ENCODE measurements at places on chromosomes 4 and X. TPM values are rescaled to one million over a fixed set of nuclear protein-coding genes. Genes with fewer than 3 reads are reported as not detected.

The MSANTD1 gene
- total RNA-seq, result 0.62 TPM

The CD99L2 gene
- 10.9 TPM for total RNA-seq

The XAGE2 gene
- total RNA-seq, result not detected

The MAGEB1 gene
- not detected for total RNA-seq

The CTAG2 gene
- not detected for total RNA-seq

The GLOD5 gene
- total RNA-seq, result not detected

The GPRASP1 gene
- total RNA-seq, result 0.96 TPM

The EGF gene
- not detected for total RNA-seq

The CLIC2 gene
- 0.17 TPM for total RNA-seq

The PCDH18 gene
- not detected for total RNA-seq

The JAKMIP1 gene
- total RNA-seq, result 11.3 TPM

The RBM47 gene
- total RNA-seq, result 13.0 TPM

The CFAP47 gene
- total RNA-seq, result not detected

The SOWAHD gene
- 0.45 TPM for total RNA-seq

The GLRA2 gene
- total RNA-seq, result not detected

The RIBC1 gene
- 0.44 TPM for total RNA-seq

The KLHL2 gene
- total RNA-seq, result 42.7 TPM

The CLCN5 gene
- total RNA-seq, result 4.2 TPM

The GSPT2 gene
- 13.2 TPM for total RNA-seq

The RBM46 gene
- not detected for total RNA-seq

The MAGEA10 gene
- total RNA-seq, result not detected

The FGF5 gene
- total RNA-seq, result not detected

The MAGEA3 gene
- total RNA-seq, result not detected

The MTHFD2L gene
- total RNA-seq, result 9.4 TPM

The NIPAL1 gene
- 3.8 TPM for total RNA-seq

The MAGEC2 gene
- not detected for total RNA-seq

The HTRA3 gene
- 0.12 TPM for total RNA-seq

The TMEM31 gene
- not detected for total RNA-seq

The GPR50 gene
- not detected for total RNA-seq

The GDPD2 gene
- 0.19 TPM for total RNA-seq

The TEX13B gene
- not detected for total RNA-seq

The CT45A1 gene
- total RNA-seq, result not detected

The SSX4B gene
- total RNA-seq, result not detected

The TENM3 gene
- not detected for total RNA-seq

The GC gene
- total RNA-seq, result not detected

The COX7B2 gene
- not detected for total RNA-seq

The RS1 gene
- total RNA-seq, result not detected

The SLC9B1 gene
- total RNA-seq, result 0.47 TPM

The HTN1 gene
- total RNA-seq, result not detected

The UGT2A3 gene
- total RNA-seq, result not detected

The UTP3 gene
- 45.9 TPM for total RNA-seq

The SSX1 gene
- not detected for total RNA-seq

The TCP11X2 gene
- not detected for total RNA-seq

The CCDC149 gene
- total RNA-seq, result not detected

The MTNR1A gene
- total RNA-seq, result not detected

The AFM gene
- not detected for total RNA-seq

The RAB9B gene
- 0.17 TPM for total RNA-seq

The P2RY10 gene
- 34.1 TPM for total RNA-seq

The IGSF1 gene
- not detected for total RNA-seq

Measured in activated CD4-positive, alpha-beta T cell treated with anti-CD3 and anti-CD28 coated beads, Interleukin-2, amount 10 ng/mL, durations not matched to agents 24 days and 14 days (primary cell).